ENCODE measurements at places on chromosomes 16 and 17.

DNA sequence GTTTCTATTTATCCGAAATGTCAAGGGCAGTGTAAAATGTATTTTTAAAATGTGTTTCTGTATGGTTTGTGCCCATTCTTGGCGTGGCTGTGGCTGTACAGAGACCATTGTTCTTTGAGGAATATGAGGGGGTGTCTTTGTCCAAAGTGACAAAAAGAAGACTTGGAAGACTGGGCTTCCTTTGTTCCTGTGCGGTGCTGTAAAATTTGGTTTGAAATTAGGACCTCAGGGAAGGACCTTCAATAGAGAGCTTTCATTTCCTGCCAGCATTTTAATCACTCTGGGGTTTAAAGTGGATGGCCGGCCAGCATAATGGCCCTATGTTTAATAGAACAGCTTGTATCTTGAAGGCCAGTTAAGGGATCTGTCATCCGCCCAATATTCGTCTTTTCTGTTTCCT is 190.1 kb upstream of the TBX2 start:
- DNase-seq, result no peak

DNA sequence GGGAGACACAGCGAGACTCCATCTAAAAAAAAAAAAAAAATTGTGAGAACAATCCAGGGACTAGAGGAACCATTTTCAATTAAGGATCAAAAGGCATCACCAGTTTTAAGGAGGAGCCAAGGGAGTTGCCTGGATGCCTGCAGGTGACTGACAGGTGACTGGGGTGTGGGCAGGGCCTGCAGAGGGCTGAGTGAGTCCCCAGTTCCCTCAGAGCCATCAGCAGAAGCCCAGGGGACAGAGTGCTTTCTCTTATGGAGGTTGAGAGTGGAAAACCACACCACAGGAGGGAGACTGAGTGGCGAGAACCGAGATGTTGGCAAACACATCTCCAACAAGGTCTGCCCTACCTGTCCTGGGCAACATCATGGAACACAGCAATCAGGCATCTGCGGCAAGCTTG is 27.1 kb upstream of the CREBBP start:
- DNase-seq, result no peak

- no peak for DNase-seq
Observed at GRCh38 chr16:68436581-68436980, 11.7 kb downstream of the SMPD3 start.

DNA sequence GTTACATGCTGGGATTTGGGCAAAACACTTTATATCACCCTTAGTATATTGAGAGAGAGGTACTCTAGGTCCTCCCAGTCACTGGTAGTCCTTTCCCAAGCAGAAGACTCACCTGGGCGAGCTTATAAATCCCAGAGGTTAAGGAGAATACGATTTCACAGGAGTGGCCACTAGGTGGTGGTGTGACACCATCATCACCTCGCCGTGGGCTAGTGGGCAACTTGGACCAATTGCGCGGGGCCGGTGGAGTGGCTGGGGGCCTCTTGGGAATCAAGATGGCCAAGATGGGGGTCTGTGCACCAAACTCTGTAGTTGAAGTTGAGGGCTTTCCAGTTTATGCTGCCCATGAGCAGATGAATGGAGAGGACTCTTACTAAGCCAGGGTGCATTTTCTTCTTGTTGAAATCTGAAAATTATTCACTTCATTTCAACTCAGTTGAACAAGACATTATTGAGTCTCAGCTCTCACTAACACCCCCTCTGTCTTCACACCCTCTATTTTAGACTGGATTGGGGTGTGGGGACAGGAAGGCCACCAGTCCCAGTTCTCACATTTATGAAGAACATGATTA is 38.2 kb upstream of the PIRT start:
- DNase-seq, result peak; percentile 11

DNA sequence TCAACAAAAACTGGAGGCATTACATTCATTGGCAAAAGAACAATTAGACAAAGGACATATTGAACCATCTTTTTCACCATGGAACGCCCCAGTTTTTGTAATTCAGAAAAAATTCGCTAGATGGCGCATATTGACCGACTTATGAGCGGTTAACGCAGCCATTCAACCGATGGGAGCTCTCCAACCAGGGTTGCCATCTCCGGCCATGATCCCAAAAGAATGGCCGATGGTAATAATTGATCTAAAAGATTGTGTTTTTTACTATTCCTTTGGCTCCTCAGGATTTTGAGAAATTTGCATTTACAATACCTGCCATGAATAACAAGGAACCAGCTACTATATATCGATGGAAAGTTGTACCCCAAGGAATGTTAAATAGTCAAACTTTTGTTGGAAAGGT is 21.4 kb downstream of the ALOX15B start:
- DNase-seq, result peak; percentile 63

- peak; percentile 32 for DNase-seq
Observed at GRCh38 chr16:24253192-24253591, 2.9 kb upstream of the CACNG3 start.

DNA sequence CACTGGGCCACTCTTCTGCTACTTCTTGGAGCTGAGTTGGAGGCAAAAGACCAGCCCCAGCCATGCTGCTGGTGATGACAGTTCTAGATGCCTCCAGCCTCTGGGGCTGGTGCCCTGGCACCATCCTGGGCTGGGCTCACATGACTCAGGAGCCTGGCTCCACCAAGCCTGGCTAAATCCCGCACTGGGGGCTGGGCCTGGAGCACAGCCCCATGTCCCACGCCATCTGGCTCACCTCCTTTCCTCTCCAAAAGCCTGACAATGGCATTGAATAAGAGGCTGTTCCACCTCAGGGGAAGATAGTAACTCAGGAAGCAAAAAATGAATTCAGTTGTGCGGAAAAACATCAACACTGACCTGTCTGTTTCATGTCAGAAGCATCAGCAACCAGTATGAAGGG is 45.1 kb upstream of the MTSS2 start:
- no peak for DNase-seq

DNA sequence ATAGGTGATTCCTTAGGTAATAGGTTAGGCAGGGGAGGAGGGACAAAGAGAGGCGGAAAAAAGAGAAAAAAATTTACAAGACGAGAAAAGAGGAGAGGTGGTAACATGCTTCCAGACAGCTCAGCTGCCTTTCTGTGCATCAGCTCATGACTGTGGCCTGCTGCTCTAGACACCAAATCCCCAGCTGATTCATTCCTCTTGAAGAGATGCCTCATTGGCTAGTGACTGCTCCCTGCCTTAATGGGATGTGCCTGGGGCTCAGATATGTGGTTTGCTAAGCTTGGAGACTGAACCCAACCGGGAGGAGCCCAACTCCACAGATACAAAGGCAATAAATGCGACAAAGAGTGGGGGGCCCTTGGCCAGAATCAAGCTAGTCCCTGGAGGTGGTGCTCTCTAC is 105.9 kb upstream of the FAM20A start:
- peak; percentile 82 for DNase-seq

Data from mammary epithelial cell (primary cell).